T-helper 2 cell (primary cell): ENCODE measurements at places on chromosomes 16 and 17.

DNA sequence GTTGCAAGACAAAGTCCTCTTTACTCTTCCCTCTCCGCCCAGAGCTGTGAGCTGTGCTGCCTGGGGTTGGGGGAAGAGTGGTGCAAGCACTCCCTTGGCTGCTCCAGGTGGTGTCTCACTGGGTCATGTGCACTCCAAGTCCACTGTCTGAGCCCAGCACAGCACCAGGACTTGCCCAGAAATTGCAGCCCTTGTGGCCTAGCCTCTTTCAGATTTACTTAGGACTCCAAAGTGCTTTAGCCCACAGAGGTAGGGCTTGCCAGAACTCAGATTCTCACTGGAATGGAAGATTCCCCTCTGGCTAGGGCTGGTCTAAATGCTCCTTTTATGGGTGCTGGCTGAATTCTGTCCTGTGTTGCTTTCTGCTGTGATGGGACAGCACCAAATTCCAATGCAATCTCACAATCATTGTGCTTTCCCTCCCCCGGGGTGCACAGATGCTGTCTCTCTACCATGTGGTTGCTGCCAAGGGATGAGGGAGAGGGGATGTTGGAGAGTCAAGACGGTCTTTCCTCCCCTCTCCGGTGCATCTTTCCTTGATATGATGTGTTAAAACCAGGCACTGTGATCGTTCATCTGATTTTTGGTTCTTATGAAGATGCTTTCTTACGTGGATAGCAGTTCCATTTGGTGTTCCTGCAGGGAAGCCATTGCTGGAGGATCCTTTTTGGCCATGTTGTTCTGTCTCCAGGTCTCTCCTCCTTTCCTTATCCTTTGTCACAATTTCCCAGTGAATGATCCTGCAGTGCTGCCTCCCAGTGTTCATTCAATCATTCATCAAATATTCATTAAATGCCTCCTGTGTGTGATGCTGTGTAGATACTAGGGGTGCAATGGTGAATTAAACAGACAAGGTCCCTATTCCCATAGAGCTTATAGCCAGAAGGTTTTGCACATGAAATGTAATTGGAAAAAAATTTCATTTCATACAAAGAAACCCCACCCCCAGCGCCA, 216.3 kb downstream of the SPECC1 start:
- DNase-seq = no peak

DNA sequence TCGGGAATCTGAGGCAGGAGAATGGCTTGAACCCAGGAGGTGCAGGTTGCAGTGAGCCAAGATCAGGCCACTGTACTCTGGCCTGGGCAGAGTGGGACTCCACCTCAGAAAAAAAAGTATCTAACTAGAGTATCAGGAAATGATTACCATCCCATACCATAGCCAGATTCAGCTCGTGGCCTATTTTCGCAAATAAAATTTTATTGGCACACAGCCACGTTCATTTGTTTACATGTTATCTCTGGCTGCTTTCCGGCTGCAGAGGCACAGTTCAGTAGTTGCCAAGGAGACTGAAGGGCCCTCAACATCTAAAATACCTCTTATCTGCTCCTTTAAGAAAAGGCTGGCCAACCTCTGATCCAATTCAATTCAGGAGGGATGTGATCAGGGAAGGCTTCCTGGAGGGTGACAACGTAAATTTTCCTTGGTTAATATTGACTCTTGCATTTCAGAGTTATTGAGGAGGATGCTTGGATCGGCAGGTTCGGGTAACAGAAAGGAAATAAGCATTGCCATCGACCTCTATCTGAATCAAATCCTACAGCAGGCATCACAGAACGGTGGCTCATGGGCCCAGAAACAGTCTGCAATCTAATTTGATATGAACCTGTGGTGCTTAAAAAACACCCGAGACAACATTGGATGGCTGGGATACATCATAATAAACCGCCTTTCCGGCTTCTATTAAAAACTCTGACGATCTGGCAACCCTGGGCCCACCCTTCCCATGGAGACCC, 73.8 kb downstream of the XYLT1 start:
- DNase-seq = peak; percentile 55

- DNase-seq = no peak
These were observed 8.4 kb downstream of the FOXN1 start for GRCh38 chr17:28514561-28515002.

DNA sequence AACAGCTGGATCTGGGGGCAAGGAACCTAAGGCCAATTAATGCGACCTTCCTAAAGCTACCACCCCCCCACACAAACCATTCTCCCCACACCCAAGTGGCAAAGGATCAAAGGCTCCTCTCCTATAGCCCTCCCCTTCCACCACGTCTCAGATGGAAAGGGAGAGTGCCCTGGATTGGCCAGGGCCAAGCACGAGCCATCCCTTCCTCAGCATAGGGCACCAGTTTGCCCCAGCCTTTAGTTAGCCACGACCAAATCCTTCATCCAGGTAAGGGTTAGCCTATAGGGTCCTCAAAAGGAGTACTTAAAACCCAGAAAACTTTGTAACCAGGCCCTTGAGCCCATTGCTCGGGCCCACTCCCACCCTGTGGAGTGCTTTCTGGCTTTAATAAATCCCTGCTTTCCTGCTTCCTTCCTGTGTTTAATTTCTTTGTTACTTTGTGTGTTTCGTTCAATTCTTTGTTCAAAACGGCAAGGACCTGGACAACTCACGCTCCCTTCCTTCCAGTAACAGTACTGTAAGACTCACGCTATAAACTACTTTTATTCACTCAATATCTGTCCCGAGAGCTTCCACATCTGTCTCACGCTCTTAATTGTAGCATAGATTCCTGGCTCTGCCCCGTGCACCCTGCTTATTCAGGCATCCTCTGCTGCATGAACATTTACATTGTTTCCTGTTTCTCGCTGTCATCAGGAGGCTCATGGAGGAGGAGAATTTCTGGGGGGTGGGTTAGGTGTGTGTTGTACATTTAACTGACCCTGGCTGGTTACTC, 62.3 kb downstream of the TNFRSF13B start:
- no peak for DNase-seq

DNA sequence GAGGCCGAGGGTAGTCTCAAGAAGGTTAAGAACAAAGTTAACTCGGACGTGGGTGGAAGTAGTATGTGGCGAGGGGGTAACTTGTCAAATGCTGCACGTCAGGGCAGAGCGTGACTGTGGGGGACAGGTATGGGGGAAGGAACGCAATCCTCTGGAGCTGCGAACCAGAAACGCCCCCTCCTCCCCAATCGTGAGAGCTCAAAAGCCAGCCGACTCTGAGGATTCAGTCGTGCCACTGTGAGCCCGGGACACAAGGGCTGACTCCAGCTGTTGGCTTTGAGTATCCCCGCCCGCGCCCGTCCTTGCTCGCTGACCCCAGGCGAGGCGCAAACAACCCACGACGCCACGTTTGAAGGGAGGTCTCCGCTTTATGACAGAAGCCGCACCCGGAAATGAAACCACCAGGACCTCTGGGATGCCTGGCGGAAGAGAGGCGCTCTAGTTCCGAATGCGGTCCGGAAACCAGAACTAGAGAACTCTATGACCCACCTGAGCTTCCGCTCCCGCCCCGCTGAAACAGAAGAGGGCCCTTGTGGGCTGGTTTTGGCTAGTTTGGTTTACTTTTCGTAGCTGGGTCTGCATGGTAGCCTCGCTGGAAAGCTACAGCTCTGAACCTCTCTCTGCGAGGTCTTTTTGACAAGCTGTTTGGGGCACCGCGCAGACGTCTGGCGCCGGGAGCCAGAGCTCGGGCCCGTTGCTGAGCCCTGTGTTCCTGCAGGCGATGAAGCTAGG, at the start of gene PEX12:
Gene PEX12, minus strand, starts transcription at position 375 of the 732 bp plus-strand sequence. CDS start 550 bp downstream, outside the sequence.
- DNase-seq = peak; percentile 57

- DNase-seq = no peak
These were observed 5.0 kb upstream of the CDH13 start for GRCh38 chr16:82621781-82622180.

DNA sequence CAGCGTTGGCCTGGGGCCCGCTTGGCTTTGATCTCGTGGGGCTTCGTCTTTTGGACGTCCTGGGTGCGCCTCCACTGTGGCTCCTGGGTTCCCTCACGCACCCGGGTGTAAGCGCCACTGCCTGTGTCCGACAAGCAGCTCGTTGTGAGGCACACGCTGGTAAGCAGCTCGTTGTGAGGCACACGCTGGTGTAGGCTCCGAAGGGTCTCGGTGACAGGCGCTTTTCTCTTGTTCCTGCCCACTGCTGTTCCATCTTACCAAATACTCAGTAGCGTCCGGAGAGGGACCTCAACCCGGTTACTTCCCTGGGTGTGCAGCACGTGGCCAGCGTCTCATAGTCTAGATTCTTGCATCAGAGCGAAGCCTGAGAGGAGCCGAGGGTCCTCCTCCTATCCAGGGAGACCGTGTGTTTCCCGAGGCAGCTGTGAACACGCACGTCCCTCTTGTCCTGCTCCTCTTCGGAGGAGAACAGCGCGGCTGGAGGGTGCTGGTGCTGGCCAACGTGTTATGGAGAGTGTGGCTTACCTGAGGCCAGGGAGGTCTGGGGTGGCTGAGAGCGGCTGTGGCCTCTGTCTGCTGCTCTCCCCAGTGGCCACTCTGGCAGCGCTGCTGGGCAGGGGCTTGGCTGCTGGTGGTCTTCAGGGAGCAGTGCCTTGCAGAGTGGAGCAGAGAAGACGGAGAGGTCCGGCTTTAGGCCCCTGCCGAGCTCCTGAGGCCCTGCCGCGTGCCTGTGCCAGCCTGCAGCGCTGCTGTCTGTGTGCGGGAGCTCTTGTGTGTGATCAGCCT, 32.1 kb upstream of the ZNF750 start:
- no peak for DNase-seq

- no peak for DNase-seq
These were observed 161.5 kb downstream of the FOXL1 start for GRCh38 chr16:86739808-86740207.

GRCh38 chr17:82702231-82702927, 3.9 kb upstream of the RAB40B start:
- no peak for DNase-seq

DNA sequence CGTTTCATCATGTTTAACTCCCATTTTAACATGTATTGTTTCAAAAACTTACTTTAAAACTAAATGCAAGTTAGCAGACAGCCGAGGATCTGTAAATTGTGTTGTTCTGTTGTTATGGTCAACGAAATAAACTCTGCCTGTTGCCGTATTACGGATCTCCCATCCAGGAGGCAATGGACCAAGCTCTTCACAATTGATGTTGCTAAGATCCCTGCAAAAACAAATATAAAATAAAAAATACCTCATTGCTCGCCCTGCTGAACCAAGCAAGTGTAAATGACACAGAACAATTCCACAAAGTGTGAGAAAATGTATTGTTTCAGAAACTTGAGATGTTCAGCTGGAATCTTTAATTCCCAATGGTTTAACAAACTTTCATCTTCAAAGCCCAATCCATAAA, 65.0 kb downstream of the CEP95 start:
- DNase-seq = no peak

- DNase-seq = no peak
These were observed 11.8 kb downstream of the PEMT start for GRCh38 chr17:17579691-17580090.

DNA sequence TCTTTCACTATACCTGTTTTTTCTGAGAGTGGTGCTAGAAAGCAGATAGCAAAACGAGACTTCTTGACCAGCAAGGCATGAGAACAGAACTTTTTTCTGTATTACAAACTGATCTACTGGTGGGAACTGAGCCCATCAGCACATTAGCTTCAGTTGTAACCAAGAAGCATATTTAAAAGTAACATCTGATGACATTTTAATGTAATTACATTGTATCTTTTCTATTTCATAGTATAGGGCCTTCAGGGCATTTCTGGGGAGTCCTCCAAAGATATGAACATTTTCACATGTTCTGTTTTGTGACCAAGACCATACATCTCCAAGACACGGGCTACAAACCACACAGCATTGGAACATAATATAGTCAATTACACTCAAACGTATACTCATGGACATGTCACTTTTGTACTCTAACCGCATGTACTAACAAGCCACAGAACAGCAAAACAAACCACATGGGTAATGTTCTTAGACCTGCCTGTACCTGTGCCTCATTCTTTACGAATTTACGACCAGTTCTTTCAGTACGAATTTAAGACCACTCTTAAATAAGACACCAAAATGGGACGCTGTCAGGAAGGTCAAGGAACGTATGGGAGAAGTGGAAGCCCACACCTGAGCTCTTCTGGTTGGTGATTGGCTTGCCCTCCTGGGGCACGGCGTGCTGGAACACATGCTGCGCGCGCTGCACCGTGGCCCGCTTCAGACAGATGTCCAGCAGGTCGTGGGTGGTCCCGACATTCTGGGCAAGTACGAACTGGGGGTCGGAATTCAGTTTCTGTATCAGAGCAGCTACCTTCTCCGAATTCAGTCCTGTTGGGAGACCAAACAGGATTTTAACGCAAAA, 825 bp downstream of the BLMH start:
- DNase-seq = peak; percentile 22

- no peak for DNase-seq
These were observed 7.2 kb upstream of the G6PC1 start for GRCh38 chr17:42893359-42893758.
